HEK293T (cell line): ENCODE measurements at places on chromosomes 3 and 15.

DNA sequence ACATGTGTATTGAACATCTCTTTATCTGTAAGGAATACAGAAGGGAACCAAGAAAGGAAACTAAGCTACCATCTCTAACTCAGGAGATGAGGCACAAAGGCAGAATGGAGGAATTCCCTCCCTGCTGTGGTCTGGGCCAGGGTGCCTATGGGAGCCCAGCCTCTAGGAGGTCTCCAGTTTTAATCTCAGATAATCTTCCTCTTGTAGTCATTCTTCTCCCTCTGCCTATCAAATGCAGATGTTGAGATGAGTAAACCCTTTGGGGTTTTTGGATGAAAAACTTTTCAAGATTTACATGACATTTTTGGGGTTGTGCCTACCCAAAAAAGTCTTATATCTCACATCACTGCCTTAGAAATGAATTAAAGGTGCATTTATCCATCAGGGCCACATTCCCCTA, 23.3 kb downstream of the SCG5 start:
- DNase-seq, result no peak

DNA sequence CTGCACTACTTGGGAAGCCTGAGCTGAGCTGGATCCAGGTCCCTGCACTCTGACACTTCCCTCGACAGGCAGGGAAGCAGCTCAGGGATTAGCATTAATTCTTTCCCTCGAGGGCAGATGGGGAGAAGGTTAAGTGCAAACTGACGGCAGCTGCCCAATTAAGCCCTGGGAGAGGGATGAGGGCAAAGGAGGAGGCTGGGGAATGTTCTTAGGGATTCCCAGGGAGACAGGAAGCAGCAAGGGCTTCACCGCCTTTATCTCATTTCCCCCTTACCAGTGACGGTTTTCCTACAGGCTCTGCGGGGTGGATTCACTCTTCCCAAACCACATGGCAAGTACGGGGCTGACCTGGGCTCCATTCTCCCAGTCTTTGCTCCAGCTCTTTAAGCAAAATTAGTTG, 519.0 kb upstream of the PROK2 start:
- no peak for DNase-seq

DNA sequence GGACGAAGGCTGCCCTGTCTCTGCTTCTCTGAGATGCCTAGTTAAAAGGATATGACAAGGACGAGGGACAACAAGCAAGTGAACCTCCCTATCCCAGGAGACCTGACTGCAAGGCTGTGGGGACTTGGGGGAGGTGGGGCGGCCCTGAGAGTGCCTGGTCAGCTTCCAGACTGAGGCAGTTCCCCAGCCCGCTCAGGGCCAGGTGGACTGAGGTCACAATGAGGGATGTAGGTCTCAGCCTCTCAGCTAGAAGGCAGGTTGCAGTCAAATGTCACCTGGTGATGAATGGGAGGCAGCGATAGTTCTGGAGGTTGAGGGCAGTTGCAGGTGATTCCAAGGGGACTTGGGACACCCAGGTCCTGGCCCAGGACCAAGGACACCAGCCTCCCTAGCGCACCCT, 30.6 kb downstream of the TKT start:
- DNase-seq, result peak; percentile 5

GRCh38 chr3:132726341-132726823, 4.2 kb upstream of the NPHP3 start:
- DNase-seq, result peak; percentile 23

DNA sequence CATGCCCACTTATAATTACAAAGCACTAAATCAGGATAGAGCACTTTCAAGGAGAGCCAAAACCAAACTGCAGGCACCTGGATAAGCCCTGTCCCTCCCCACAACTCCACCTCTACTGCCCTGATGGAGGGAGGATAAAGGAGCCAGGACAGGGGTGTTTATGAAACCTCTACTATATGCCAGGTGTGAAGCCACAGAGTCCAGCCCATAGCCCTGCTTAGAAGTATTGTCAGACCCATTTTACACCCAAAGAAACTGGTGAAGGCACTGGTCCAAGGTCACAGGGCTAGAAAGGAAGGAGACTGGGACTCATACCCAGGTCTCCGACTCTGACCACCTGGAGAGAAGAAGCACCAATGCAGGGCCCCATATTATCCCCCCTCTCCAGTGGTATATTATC, 48.7 kb downstream of the SH3BP5 start:
- no peak for DNase-seq

- no peak for DNase-seq
These were observed 25.1 kb downstream of the ETV5 start for GRCh38 chr3:186083746-186084145.

GRCh38 chr3:123070510-123070909, 3.7 kb downstream of the PDIA5 start:
- DNase-seq, result no peak

- no peak for DNase-seq
These were observed 307.8 kb downstream of the GABRG3 start for GRCh38 chr15:27278761-27279160.

- no peak for DNase-seq
These were observed 19.5 kb downstream of the SHF start for GRCh38 chr15:45168286-45168685.

DNA sequence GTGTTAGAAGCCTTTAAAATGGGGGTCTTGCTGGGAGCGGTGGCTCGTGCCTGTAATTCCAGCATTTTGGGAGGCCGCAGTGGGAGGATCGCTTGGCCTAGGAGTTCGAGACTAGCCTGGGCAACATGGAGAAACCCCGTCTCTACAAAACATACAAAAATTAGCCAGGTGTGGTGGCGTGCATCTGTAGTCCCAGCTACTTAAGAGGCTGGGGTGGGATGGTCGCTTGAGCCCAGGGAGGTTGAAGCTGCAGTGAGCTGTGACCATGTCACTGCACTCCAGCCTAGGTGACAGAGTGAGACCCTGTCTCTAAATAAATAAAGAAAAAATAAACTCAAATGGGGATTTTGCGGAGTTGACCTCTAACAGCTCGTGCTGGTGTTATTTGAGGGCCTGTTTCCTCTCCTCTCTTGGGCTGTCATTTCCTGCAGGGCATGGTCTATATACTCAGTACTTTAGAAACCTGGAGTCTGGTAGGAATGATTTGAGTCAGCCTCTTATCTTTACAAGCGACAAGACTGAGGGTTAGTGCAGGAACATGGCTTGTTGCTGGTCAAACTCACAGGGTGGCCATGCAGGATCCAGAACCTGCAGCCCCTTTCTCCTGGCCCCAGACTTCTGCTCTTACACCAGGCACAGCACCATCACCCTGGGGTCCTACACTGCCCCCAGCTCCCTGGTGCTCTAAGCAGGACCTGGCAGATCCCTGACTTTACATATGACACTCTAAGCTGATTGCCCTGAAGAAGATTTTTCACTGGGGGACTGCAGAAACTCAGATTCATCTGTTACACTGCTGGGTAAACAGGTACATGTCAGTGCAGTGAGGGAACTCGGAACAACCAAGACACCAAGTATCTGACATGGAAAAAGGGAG, 15.1 kb downstream of the EHD4 start:
- DNase-seq, result no peak

DNA sequence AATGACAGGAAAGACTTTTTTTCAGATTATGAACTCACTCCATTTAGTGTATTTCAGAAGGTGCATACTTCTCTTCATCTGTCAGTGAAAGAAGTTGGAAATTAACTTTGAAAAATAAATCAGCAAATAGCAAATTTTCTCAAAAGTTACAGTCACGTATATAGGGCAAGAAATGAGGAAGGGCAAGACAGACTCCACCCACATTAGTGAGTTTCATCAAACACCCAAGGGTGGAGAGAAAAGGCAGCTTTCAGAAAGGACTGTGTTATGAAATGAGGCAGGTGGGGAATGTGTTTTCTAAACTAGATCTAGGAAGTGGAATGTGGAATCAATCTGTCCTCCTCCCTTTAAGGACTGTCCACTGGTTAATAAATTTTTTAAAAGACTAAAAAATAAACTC, 2.9 kb downstream of the SLC22A13 start:
- DNase-seq, result no peak

DNA sequence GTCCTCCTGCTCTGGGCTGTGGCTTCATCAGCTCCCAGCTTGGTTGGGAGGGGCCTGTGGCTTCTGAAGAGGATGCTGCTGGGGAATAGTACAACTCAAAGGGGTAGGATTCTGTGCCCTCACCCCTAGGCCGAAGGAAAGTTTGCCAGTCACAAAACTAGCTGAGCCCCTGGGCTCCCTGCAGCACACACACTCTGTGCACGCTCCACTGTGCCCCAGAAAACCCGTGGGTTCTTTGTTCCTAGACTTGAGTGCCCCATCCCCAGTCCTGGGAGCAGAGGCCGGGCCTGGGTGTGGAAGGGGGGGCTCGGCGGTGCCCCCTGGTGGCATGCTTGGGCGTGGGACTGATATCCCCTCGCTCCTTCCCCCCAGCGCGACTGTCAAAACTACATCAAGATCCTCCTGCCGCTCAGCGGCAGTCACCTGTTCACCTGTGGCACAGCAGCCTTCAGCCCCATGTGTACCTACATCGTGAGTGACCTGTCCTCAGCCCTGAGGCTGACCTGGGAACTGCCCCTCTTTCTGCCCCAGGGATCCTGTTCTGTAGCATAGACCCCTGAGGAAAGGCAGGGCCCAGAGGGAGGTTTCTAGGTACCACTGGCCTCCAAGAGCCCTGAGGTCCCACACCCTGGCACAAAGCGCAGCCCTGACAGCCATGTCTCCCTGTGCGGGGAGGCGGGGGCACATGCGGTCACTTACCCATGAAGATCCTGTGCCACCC, 14.2 kb downstream of the CIB1 start:
- peak; percentile 81 for DNase-seq

DNA sequence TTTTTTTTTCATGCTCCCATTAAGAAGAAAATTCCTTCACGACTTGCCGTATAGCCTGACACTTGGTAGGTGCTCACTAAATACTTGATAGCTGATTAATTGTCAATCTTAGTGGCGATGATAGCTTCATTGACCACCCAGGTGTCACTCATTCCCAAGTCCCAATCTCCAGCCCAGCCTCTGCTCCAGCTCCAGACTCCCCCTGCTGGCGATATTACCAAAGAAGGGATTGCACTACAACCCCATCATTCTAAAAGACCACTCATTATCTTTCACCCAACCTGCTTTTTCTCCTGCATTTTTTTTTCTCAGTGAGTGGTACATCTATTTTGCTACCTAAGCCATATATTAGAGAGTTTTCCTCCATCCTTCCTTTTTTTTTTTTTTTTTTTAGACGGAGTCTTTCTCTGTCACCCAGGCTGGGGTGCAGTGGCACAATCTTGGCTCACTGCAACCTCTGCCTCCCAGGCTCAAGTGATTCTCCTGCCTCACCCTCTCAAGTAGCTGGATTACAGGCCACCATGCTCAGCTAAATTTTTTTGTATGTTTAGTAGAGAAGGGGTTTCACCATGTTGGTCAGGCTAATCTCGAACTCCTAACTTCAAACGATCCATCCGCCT, 19.5 kb upstream of the COMMD2 start:
- DNase-seq, result peak; percentile 70

DNA sequence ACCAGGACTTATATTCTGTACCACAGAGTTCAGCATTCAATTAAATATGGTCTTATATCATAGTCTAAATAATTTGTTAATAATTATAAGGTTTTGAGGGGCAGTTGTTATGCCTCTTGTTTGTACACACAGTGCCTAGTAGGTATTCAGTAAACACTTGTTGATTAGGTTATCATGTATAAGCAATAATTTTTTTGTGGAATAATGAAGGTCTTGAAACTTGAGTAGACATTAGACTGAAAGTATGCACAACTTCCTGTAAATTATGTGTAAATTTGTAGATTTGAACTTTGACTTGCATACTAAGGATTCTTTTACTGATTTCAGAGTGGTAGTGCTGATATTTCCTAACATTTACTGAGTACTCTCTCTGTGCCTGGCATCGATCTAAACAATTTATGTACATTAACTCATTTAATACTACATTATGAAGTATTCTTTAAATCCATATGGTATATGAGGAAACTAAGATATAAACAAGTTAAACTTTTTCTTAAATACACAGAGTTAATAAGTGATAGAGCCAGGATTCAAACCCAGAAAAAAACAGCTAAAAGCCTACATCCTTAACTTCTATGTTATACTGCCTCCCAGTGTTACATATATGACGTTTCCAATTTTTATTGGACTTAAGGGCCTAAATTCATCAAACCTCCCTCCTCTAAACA, 65.1 kb downstream of the GLCE start:
- peak; percentile 18 for DNase-seq

DNA sequence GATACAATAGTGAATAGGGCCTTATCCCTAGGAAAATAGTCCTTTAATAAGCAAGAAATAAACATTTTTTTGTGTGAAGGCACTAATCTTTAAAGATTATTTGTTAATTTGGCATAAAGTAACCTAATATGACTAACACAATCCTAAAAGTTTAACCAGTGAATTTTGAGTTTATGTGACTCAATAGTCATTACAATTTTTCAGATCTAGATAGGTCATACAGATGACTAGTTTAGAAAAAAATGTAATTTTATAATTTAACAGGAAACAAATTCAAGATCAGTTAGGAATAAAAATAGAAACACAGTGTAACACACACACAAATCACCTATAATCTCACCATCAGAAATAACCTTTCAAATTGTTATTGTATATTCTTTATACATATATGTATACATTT, 620.7 kb upstream of the ALCAM start:
- DNase-seq, result no peak

GRCh38 chr3:147758771-147759170, 349.6 kb downstream of the ZIC1 start:
- DNase-seq, result no peak

DNA sequence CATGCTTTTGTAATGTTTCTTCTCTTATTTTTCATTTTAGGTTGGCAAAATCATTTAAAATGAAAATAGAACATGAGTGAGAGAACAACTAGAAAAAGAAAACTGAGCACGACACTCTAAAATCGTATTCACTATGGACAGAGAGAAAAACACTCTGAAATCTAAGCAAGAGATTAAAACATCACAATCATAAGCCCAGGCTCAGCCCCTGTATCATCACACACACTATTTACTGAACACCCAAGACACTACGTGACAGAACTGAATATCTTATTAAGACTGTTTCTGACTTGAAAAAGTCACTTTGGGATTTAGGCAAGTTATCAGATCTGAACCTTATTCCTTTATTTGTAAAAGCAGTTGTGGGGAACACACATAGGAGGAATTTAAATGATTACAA, 82.6 kb upstream of the PLXND1 start:
- DNase-seq, result no peak
